Stimulated activated CD8-positive, alpha-beta memory T cell treated with anti-CD3 and anti-CD28 coated beads, Interleukin-15, amount 100 ng/mL, for 1 hour (primary cell): ENCODE measurements at places on chromosomes 3 and 15.

DNA sequence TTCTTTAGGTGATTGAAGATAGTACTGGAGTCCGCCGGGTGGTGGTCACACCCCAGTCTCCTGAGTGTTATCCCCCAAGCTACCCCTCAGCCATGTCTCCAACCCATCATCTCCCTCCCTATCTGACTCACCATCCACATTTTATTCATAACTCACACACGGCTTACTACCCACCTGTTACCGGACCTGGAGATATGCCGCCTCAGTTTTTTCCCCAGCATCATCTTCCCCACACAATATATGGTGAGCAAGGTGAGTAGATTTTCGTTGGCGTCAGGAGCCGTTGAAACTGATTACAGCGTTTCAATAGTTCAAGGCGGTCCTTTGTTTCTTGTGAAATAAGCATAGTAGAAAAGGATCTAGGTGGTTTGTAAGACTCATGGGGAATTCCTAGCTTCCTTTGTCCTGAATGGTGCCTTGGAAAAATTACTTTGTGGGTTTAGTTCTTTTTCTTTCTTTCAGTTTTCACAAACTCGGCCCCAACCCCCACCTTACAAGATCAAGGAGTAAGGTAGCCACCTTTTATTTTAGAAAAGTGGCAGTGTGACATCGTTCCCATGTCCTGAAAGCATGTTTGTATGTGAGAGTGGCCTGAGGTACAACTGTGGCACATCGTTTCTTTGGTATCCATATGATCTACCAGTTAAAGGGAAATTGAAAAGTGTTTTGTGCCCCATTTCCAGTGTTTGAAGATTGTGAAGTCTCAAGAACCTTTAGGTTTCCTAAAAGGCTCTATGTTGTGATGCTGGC, 200.6 kb downstream of the GHSR start:
- DNase-seq = no peak

DNA sequence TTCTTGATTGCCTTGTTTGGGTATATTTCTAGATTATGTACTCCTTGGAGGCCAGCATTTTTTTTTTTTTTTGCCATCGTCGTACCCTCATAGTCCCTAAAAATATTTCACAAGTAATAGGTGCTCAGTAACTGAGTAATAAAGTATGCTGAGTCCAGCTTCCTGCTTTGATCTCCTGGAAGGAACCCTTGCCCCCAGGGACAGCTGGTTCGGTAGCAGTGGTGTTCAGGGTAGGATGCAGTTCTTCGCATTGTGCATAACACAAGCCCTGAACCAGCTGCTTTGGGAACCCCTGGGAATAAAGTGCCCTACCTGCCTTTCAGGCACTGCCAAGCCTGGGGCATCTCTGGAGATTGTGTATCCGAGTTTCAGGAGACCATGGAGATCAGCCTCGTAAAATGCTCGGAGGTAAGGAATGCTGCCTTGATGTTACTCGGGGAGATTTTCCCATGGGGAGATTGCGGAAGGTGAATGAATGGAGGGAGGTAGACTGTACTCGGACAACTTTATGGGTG, 7.6 kb downstream of the MYZAP start:
- DNase-seq = no peak

DNA sequence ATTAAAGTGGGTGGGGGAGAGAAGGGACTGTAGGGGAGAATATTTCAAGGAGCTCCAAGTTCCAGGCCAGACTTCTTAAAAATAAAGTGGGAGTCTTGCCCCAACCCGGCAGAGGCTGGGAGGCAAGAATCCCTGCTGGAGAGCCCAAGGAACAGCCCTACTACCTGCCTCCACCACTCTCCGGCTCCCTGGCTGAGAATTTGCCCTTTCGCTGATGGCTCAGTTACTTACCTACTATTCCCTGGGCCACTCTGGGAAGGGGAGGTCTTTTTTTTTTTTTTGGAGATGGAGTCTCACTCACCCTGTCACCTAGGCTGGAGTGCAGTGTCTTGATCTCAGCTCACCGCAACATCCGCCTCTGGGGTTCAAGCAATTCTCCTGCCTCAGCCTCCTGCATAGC, 15.5 kb downstream of the MYL3 start:
- DNase-seq = no peak

DNA sequence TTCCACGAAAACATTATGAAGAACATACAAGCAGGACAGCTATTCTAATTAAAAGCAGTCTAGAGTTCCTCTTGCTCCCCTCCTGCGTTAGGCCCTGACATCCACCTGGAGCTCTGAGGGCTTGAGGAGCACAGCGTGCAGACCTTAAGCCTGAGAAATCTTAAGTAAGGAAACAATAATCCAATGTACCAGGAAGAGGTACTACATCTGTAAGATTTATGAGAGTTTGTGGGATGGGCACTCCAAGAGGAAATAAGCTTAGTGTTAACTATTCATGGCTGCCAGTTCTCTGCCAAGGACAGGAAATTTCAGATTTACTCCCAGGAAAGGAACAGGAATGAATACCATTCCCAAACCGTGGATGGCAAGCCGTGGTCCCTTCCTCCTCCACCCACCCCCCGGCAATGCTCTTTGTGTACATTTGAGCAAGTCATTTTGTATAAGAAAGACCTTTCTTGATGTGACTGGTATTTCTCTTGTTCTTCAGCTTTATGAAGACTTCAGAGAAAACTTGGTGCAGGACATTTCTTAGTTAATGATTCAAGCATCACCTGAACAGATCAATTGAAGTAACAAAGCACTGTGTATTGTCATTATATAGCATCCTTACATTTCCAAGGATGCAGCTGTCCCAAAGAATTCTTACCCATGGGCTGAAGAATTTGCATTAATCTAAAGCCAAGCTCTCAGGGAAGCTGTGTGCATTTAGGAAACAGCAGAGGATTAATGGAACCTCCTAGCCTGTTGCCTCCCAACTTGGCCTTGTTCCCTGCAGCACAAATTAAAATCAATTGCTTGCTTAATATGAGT, 28.8 kb upstream of the VILL start:
- DNase-seq = no peak

- DNase-seq = no peak
These were observed 322.9 kb downstream of the SLC9A9 start for GRCh38 chr3:143525408-143525807.

DNA sequence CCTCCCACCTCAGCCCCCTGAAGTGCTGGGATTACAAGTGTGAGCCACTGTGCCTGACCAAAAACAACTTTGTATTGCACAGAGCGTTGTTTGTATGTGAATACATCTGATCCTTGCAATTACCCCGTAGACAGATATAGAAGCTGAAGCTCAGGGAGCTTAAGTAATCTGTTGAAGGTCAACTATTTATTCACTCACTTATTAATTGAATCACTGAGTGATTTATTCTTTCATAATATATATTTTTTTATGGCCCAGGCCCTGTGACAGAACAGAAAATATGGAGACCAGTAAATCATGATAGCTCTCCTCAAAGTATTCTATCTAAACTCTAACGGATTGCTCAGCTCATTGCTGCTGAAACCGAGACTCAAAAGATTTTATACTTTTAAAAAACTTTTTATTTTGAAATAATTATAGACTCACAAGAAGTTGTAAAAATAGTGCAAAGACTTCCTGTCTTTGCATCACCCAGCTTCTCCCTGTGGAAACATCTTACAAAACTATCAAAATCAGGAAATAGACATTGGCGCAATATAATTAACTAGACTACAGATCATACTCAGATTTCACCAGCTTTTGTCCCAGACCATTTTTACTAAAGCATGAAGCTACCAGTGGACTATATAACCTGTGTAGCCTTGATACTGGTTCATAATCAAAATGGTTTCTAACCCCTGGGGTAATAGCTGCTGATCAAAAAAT, 466.1 kb downstream of the PDCD6IP start:
- DNase-seq = no peak
